ENCODE measurements at places on chromosomes 12 and 14. TPM values are rescaled to one million over a fixed set of nuclear protein-coding genes. Genes with fewer than 3 reads are reported as not detected.

The PAPLN gene
- 314 TPM for total RNA-seq

DNA sequence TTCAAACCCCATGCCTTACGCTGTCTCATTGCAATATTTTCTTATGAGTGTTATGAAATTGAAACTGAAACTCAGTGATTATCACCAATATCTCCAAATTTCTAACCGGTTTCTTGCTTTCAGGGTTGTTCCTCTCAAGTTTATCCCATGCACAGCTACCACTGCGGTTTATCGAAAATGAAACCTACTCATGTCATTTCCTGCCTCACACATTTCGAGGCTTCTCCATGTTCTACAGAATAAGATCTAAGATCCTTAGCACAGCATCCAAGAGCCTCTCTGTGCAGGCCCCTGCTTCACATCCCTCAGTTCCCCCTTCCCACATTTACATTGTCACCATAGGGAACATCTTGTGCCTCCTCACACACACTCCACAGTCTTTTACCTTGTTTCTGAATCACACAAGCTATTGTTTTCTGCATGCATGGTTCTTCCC lies 45.5 kb upstream of the FAR2 start:
- H3K4me3 ChIP-seq, result no peak overlapping the region
- no peaks in the 10 kb centered on the region for H3K4me1 ChIP-seq

The TSPAN8 gene
- 23.1 TPM for total RNA-seq

The ENDOU gene
- 0.30 TPM for total RNA-seq

The GPR135 gene
- 17.7 TPM for total RNA-seq

The CNTN1 gene
- total RNA-seq, result 27.3 TPM

GRCh38 chr12:123931686-123932321 lies 40.8 kb downstream of the CCDC92 start:
- peaks cover 32% of the 10 kb centered on the region for H3K36me3 ChIP-seq
- H3K4me1 ChIP-seq, result no peaks in the 10 kb centered on the region
- no peak overlapping the region for H3K27ac ChIP-seq

DNA sequence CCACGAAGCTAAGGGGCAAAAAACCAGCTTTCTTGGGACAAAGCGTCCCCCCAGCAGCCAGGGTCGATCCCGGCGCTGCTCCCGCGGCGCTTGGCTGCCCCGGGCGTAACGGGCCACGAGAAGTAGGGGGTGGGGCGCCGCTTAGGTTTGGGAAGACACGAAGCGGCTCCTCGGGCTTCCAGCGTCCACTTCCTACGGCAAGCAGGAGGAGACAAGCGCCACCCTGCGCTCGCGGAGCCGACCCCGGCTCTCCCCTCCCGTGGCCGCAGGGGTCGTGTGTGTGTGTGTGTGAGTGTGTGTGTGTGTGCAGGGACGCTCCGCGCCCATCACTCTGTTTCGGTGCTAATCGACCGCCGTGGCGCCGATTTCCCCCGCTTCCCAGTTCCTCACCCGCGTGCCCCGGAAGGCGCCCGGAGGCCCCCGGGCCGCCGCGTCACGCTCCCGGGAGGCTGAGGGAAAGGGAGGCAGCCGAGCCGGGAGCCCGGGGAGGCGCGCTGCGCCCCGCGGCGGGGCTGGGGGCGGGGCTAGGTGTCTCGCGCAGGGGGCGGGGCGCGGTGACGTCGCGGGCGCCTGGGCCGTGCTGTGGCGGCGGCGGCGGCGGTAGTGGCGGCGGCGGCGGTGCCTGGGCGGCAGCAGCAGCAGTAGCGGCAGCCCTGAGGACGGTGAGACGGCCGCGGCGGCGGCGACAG lies at the start of gene ERC1:
Gene ERC1 (plus strand): TSS at position 563 of the 689 bp plus-strand sequence. CDS start 36,681 bp downstream, outside the sequence.
- H3K27ac ChIP-seq, result peak within 1 kb of the TSS; percentile 96
- no peaks in the 10 kb centered on the region for H3K36me3 ChIP-seq
- H3K4me3 ChIP-seq, result peak within 1 kb of the TSS; percentile 94
- peak; percentile 73 for DNase-seq
- no peaks in the 10 kb centered on the region for H3K4me1 ChIP-seq

DNA sequence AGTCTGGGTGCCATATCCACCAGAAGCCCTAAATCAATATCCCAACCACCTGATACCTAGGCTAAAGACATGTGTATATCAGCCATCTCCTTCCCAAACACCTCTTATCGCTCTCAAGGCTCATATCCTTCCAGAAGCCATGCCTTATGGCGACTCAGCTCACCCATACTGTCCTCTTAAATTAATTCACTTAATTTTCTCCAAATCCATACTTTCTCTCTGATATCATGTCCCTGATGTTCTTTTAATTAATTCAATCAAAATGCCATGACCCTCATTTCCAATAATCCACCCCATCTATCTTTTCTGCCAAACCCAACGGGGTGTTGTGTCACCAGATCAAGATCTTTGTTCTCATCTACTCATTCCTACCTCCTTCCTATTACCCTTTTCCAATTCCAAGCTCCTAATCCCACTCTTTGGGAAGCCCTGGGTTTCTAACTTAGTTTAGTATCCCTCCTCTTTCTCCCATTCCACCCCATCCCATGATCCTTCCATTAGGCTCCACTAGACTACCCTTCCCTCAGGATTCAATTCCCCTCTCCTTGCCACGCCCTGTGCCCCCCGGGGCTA lies 723 bp downstream of the ATF7 start:
- no peak for DNase-seq
- no peaks in the 10 kb centered on the region for H3K4me1 ChIP-seq
- peak overlapping the region; percentile 94 for H3K27ac ChIP-seq

GRCh38 chr12:114726092-114726710 lies 42.2 kb upstream of the TBX3 start:
- no peak overlapping the region for H3K4me3 ChIP-seq
- no peaks in the 10 kb centered on the region for H3K36me3 ChIP-seq
- no peak for DNase-seq
- H3K27me3 ChIP-seq, result no peaks in the 10 kb centered on the region

GRCh38 chr14:102315121-102315520 lies 4.4 kb upstream of the ZNF839 start:
- H3K27me3 ChIP-seq, result no peaks in the 10 kb centered on the region
- H3K27ac ChIP-seq, result peak overlapping the region; percentile 78
- no peaks in the 10 kb centered on the region for H3K36me3 ChIP-seq
- no peak for DNase-seq
- peaks cover 6% of the 10 kb centered on the region for H3K4me1 ChIP-seq

- H3K4me1 ChIP-seq, result peaks cover 3% of the 10 kb centered on the region
- no peaks in the 10 kb centered on the region for H3K36me3 ChIP-seq
- no peak overlapping the region for H3K4me3 ChIP-seq
Measured at GRCh38 chr12:104060791-104061190, 3.5 kb upstream of the HCFC2 start.

The P2RX7 gene
- 13.8 TPM for total RNA-seq

The WSCD2 gene
- 4.2 TPM for total RNA-seq

DNA sequence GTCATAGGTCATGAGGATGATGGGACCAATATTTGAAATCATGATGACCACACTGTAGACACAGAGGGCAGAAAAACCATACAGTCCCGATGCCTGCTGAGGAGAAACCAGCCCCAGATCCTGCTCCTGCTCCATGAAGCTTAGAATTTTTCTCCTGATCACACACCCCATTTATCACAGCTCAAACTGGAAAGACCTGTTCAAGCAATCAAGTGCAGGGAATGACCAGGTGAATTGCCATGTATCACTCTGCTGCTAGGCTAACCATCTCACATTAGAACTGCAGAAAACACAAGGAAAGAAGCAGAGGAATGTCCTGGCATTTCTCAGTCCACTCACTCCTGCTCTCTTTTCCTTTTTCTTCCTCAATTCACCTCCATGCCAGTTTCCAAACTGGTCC lies 18.1 kb downstream of the MANSC1 start:
- H3K36me3 ChIP-seq, result no peaks in the 10 kb centered on the region
- no peak overlapping the region for H3K27ac ChIP-seq
- no peak overlapping the region for H3K4me3 ChIP-seq
- no peaks in the 10 kb centered on the region for H3K27me3 ChIP-seq
- DNase-seq, result no peak

The UBE2N gene
- 31.0 TPM for total RNA-seq

- no peak overlapping the region for H3K4me3 ChIP-seq
- peaks cover 11% of the 10 kb centered on the region for H3K36me3 ChIP-seq
- H3K4me1 ChIP-seq, result peaks cover 10% of the 10 kb centered on the region
- DNase-seq, result no peak
Measured at GRCh38 chr12:66239295-66239694, 50.3 kb downstream of the IRAK3 start.

The CCDC177 gene
- total RNA-seq, result not detected

DNA sequence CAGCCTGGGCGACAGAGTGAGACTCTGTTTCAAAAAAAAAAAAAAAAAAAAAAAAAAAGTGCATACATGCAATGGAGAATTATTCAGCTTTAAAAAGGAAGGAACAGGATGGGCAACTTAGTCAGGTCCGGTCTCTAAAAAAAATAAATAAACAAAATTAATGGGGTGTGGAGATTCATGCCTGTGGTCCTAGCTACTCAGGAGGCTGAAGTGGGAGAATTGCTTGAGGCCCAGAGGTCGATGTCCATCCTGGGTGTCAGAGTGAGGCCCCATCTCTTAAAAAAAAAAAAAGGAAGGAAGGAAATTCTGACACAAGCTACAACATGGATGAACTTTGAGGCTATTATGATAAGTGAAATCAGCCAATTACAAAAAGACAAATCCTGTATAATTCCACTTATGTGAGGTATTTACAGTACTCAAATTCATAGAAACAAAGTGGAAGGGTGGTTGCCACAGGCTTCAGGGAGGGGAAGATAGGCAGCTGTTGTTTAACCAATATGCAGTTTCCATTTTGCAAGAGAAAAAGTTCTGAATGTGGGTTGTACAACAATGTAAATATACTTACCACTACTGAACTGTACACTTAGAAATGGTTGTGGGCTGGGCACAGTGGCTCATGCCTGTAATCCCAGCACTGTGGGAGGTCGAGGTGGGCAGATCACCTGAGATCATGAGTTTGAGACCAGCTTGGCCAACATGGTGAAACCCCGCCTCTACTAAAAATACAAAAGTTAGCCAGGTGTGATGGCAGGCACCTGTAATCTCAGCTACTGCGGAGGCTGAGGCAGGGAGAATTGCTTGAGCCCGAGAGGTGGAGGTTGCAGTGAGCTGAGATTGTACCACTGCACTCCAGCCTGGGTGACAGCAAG lies 12.3 kb upstream of the APOF start:
- no peaks in the 10 kb centered on the region for H3K27me3 ChIP-seq
- H3K4me1 ChIP-seq, result no peaks in the 10 kb centered on the region
- H3K36me3 ChIP-seq, result no peaks in the 10 kb centered on the region
- no peak for DNase-seq

The HOXC4 gene
- 2.7 TPM for total RNA-seq

GRCh38 chr12:21985155-21985554 lies 43.9 kb upstream of the ABCC9 start:
- H3K36me3 ChIP-seq, result no peaks in the 10 kb centered on the region
- no peak overlapping the region for H3K4me3 ChIP-seq
- H3K27me3 ChIP-seq, result no peaks in the 10 kb centered on the region
- no peak for DNase-seq
- H3K4me1 ChIP-seq, result no peaks in the 10 kb centered on the region

The CCDC198 gene
- not detected for total RNA-seq

DNA sequence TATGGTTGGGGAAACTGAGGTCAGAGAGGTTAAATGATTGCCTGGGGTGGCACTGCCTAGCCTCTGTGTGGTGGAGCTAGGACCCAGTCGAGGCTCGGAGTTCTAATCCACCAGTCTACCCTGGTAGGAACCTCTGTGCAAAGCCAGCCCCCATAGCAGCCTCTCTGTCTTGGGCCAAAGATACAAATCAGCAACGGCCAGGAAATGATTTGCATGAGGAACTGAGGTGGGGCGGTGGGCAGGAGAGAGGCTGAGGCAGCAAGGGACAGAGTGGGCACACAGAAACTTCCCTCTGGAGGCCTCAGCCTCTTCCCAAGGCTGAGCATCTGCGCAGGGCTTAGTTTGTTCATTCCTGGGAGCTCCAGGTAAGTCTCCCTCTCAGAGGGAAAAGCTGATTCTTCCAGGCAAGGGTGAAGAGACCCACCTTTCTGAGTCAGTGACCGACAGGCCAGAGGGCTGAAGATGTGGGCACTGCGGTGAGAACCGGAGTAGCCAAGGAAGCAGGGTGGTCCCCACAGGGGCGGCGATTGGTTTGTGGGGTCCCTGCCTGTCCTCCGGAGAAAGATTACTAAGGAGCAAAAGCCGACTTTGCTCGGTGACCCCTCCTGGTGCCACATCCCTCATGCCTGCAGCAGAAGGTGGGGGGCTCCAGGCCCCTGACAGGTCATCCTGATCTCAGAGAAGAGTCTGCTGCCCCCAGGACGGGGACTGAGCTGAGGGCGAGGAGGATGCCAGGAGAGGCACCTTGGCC lies 134.6 kb downstream of the CACNA1C start:
- peaks cover 9% of the 10 kb centered on the region for H3K4me1 ChIP-seq
- no peaks in the 10 kb centered on the region for H3K36me3 ChIP-seq
- no peak for DNase-seq
- no peak overlapping the region for H3K27ac ChIP-seq

The NPAS3 gene
- total RNA-seq, result 1.5 TPM

- H3K27me3 ChIP-seq, result no peaks in the 10 kb centered on the region
- DNase-seq, result no peak
- H3K4me1 ChIP-seq, result no peaks in the 10 kb centered on the region
- H3K4me3 ChIP-seq, result no peak overlapping the region
Measured at GRCh38 chr12:121490401-121491281, 90.2 kb downstream of the KDM2B start.

The LHX5 gene
- total RNA-seq, result not detected

DNA sequence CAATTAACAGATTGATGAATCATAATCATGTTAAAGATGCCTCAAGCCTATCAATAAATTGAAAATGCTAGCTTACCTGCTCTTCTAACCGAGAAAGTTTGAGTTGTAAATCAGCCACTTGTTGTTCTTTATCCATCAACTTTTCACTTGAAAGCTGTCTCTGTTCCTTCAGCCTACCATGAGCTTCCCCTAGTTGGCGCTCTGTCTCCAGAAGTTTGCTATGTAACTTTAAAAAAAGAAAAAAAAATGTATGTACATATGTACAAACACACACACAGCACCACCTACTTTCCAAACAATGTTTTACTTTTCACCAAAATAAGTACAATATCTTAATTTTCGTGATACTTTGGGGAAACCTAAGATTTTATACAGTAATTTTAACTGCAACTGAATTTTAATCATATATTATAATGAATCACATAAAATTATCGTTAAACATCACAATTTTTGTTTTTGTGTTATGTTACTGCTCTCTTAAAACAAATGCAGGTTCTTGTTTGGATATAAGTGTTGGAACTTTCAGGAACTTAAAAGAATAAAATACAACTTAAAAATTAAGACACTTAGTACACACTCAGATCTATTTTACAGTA lies 101.2 kb downstream of the EEA1 start:
- DNase-seq, result no peak
- no peaks in the 10 kb centered on the region for H3K27me3 ChIP-seq
- H3K4me3 ChIP-seq, result no peak overlapping the region
- no peaks in the 10 kb centered on the region for H3K36me3 ChIP-seq
